T-cell (primary cell): ENCODE measurements at places on chromosomes 7 and 10. TPM values are rescaled to one million over a fixed set of nuclear protein-coding genes. Genes with fewer than 3 reads are reported as not detected.

Gene NME8
- total RNA-seq: not detected

Gene CYP2C19
- total RNA-seq: not detected

- DNase-seq: no peak
Measured at GRCh38 chr10:116271593-116272439, 1.2 kb downstream of the GFRA1 start.

Gene ABCB1
- 25.2 TPM for total RNA-seq

Gene INSYN2A
- total RNA-seq: not detected

DNA sequence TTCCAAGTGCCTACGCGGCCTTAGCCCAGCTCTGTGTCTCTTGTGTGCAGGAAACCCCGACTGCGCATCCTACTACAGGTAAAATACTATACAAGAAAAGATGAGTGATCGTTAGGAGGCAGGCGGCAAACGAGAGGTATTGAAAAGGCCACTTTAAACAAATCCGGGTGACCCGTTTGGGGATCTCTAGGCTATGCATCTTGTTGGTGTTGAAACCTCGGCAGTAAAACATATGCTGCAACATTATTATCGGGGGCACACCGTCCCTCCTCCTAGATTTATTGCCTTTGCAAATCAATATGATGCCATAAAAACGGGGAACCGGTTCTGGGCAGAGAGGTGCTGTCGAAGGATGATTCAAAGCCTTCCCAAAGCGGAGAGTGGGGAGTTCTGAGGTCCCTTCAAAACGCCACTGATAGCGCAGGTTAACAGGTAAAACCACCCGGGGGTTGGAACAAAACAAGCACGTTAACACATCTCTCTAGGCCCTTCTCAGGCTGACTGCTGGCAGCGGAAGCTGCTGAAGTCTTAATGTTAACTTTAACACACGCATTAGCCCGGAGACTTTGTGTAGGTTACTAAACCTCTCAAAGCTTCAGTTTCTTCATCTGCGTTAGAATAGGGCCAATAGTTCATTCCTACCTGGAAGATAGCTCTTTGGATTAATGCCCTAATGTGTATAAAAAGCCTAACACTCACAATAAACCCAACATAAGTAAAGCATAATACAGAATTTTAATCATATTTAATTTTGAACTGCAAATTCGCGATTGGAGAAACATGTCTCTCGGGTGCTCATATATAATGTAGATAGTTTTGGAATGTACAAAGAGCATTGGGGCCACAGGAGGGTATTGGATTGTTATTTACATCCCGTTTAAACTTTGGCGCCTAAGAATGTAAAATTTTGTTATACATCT is 2.6 kb upstream of the TBX20 start:
- no peak for DNase-seq

- DNase-seq: no peak
Measured at GRCh38 chr7:726854-727103, 280 bp downstream of the DNAAF5 start.
